ENCODE measurements at places on chromosomes 7 and 10.

DNA sequence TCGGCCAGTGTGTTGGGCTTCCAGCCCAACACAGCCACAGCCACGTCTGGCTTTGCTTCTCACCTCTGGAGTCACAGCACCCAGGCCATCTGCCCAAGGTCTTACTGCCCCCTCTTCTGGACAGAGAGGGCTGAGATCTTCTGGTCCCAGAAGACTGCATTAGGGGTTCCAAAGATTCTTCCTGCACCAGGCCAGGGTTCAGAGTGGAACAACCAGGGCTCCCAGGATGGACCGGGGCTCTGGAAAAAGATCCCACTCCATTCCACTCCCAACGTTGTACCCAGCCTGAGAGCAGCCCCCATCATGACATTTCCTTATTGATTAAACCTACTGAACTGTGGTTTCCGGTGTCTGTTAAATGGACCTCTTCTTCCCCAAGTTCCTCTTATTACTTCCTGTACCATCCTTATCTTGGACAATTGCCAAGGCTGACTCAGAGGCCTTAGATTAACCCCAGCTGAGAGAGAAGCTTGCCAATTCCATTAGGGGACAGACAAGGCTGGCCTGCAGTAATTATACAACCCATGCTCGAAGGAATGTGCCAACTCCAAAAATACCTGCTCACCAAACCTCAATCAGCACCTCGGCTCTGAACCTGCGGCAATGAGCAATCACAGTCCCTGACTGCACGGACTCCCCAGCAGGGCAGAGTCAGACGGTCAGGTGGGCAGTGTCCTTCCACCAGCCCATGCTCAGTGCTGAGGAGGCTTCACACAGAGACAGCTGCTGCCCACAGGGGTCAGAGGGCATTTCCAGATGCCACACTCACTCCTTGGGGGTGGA is 47.9 kb upstream of the NPFFR1 start:
- peak; percentile 68 for DNase-seq

GRCh38 chr10:128867210-128867609 is 599.8 kb upstream of the MGMT start:
- no peak for DNase-seq

GRCh38 chr10:79152423-79152817 is 83.7 kb downstream of the ZMIZ1 start:
- DNase-seq, result no peak

GRCh38 chr10:93098816-93099215 is 25.1 kb downstream of the CYP26A1 start:
- DNase-seq, result no peak

Data from AG04449 (cell line).